ENCODE measurements at places on chromosomes 6 and 20.

- no peak for DNase-seq
Observed at GRCh38 chr20:23585449-23585807, 17.1 kb upstream of the CST9L start.

DNA sequence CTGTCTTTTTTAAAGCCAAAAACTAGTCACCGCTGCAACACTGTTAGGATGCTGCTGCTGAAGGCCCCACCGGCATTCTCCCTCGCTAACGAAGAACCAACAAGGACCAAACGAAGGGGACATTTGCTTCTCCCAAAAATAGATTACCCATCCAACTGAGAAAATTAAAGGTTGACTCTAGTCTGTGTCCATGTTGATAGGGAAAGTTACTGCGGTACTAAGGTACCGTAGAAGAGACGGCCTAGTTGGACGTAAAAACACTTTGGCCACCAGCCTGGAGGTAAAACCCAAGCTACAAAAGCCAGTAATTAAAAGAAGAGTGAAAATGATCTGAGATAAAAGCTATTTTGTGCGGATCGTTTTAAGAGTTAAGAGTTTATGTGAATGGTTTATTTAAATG lies 11.8 kb upstream of the FOXF2 start:
- no peak for DNase-seq

GRCh38 chr6:122610690-122611455 lies 668 bp downstream of the PKIB start:
- peak; percentile 46 for DNase-seq

DNA sequence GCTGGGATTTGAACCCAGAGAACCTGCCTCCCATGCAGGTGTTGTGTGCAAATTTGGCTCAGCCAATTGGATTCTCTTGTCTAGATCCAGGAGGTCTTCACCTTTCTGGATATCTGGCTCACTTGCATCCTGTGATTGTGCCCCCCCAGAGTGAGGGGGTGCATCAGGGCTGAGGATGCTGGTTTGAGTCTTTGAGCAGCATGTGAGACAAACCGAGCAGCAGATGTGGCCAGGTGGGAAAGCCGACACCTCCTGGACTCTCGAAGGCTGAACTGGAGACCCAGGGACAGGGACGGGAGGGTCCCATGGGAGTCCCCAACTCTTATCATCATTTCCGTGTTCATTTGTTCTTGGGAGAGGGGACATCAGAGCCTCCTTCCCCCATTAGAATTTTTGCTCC lies 30.6 kb upstream of the SULF2 start:
- no peak for DNase-seq

GRCh38 chr6:160461641-160462040 lies 113.5 kb downstream of the SLC22A3 start:
- no peak for DNase-seq

DNA sequence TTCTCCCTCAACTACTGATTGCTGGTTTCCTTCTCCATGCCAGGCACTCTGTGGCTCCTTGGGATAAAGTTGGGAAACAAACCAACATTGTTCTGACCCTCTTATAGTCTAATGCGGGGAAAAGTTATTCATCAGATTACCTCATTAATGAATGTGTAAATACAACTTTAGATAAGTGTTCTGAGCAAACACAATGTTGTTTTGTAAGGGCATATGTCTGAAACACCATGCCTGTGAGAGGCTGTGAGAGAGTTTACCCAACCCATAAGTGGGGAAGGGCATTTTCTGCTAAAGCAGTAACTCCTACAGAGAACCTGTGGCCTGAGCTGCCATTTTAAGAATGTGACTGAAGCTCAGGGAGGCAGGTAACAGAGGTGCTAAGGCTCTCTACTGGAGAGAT lies 283.5 kb downstream of the KHDC1L start:
- DNase-seq, result no peak

DNA sequence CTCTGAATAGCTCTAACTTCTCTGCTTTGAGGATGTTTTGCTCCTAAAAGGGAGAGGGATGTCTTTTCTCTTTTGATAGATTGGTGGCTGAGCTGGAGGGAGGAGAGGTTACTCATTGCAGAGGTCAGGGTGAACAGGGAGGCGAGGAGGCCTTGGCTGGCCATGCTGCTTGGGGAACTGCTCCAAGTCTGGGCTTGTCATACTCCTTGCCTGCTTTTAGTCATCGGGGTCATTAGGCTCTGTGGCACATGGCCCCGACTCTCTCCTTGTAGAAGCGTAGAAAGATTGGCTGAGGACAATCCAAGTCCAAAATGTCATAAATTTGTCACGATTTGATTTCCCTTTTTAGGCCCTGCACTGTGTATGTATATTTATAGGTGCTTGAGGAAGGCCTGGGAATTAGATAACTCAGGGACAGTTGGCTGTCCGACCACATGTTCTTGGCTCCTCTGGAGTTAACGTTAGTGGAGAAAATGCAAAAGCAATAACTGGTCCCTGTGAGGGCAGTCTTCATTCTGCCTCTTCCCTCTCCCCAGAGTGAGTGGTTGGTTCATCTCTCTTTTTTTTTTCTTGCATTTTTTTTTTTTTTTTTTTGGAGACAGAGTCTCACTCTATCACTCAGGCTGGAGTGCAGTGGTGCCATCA lies 160.1 kb downstream of the SCP2D1 start:
- no peak for DNase-seq

DNA sequence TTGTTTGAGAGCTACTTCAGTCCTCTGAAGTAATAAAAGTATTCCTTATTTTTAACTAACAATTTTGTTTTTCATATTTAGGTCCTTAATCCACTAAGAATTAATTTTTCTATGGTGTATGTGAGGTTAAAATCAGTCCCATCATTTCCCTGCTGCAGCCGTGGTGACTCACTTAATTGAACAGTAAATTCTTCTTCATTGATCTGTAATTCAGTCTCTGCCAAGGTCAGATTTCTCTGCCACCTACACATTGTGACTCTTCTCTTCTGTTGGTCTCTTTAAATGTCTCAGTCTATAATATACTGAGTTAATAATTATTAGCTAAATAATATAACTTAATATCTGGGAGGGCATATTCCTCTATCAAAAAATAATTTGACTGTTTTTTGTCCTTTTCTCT lies 262.3 kb downstream of the UTRN start:
- no peak for DNase-seq

GRCh38 chr6:126976253-126976797 lies 142.1 kb upstream of the RSPO3 start:
- no peak for DNase-seq

DNA sequence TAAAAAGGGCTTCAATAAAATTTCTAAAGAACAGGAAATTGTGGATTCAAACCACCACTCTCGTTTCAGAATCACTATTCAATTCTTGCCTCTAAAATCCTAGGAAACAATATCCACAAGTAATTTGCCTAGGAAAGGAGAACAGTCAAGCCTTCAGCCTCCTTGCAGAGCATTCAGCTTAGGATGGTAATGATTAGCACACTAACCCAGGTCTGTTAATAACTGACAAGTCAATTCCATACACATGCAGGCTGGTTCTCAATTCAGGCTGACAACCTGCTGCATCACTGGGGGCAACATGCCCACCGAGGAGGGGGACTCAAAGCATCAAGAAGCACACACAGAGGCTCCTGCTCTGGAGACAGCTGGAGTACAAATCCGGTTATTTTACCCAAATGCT lies 57.6 kb downstream of the GMDS start:
- no peak for DNase-seq

- DNase-seq, result peak; percentile 71
Observed at GRCh38 chr6:43773050-43773979, 3.3 kb downstream of the VEGFA start.

GRCh38 chr20:44523746-44524145 lies 1.9 kb upstream of the SERINC3 start:
- no peak for DNase-seq

- peak; percentile 14 for DNase-seq
Observed at GRCh38 chr20:57611586-57612311, 8.5 kb downstream of the ZBP1 start.

GRCh38 chr20:19934792-19935491 lies 82.2 kb upstream of the NAA20 start:
- DNase-seq, result no peak

GRCh38 chr6:30752157-30752927 lies 8.0 kb upstream of the IER3 start:
- no peak for DNase-seq

DNA sequence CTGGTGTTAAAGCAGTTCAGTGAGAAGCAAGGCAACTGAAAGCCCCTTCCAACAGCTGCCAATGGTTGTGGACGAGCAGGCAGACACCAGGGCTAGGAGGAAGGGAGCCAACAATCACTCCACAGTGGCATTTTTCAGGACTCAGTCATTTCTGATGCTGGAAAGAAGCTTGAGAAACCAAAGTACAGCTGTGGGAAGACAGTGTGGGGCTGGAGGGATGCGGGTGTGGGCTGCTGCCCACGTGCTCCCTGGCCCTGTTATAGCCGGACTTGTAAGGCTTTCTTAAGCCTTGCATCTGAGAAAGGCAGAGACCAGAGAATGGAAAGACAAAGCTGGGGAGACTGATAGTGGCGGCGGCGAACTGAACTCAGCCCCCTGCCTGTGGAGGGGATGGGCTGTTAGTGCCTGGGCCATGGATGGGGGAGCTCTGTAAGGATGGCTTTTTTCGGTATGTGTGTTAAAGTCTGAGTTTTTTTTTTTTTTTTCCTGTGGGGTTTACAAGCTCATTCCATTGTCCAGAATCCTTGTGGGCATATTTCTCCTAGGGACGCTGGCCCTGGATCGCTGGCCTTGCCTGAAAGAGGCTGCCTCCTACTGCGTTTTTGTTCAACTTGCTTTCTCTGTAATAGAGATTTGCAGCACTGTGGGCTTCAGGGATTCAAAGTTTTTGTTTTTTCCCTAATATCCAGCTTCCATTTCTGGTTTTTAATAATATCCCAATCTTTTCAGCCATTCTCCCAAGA lies 91.7 kb downstream of the GJA10 start:
- DNase-seq, result no peak

DNA sequence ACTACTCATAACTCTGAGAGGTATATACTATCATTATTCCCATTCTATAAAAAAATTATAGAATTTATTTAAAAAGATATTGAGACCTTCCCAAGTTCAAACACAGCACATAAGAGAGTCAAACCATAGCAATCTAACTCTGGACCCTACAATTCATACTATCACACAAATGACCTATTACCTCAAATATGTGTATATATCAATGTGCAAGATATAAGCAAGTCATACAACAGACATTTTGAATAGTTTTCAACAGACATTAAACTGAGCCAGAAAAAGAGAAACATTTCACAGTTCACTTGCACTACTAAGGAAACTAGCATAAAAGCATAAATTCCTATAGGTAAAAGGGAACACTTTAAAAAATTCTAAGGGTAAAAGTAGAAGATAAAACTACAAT lies 11.7 kb downstream of the PHIP start:
- no peak for DNase-seq

DNA sequence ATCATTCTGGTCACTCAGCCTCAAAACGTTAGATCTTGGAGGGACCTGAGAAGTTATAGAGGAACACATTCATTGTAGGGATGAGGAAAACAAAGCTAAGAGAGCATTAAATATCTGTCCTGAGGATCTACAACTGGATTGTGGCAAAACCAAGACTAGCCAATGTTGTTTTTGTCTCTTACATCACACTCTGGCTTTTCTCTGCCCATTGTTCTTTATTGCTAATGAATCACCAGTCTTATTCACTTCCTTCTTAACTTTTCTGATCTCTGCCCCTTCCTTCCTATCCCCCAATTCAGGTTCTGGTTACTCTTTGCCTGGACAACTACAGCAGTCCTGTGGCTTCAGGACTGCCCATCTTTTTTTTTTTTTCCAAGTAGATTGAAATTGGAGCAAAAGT lies 57.0 kb upstream of the PREP start:
- DNase-seq, result no peak

DNA sequence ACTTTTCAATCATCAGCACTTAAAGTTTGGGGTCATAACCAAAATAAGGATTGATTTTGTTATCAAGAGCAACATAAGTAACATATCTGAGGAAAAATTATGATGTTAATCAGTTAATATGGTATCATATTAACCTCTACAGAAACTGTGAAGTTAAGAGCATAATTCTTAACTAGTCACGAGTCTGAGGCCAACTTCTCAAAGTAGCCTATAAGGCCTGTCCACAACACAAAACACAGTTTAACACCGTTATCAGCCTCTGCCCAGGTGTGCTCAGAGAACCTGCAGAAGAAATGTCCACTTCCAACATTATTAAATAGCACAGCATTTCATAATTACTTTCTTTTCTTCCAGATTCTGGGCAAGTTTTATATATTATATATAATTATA lies 1.1 kb downstream of the STX7 start:
- no peak for DNase-seq

DNA sequence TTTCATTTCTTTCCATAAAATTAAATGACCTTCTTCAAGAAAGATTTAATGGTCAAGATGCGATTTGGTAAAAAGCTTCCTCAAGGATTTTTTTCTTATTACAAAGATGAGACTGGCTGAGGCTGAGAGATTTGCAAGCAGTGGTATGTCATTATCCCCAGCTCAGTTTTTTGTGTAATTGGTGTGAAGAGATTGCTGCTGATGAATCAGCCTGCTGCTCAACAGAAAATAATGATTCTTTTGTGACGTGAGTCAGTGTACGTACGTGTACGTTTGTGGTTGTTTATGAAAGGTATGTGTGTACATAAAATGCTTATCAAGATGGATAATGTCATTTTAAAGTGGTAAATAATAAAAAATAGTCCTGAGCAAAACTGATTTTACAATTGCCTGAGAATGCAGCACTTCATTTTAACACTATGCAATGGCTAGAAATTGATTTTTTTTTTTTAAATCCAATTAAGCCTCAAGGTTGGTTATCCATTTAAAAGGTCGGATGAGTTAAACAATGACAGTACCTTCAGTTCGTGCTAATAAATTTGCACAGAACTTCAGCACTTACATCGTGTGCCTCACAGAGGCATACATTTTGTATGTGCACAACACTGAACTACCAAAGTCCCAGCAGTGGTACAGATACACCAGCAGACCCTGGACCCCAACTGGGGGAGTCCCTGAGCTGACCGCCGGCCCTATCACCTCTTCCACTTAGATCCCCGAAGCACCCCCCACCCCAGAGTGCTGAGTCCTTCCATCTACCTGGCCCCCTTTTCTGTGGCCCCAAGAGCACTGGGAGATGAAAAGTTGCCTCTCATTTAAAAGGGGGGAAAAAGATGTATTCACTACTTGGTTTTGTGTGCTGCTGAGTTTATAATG lies 9.7 kb upstream of the NPEPL1 start:
- no peak for DNase-seq

GRCh38 chr6:116208056-116208785 lies 45.7 kb downstream of the TSPYL4 start:
- DNase-seq, result no peak

DNA sequence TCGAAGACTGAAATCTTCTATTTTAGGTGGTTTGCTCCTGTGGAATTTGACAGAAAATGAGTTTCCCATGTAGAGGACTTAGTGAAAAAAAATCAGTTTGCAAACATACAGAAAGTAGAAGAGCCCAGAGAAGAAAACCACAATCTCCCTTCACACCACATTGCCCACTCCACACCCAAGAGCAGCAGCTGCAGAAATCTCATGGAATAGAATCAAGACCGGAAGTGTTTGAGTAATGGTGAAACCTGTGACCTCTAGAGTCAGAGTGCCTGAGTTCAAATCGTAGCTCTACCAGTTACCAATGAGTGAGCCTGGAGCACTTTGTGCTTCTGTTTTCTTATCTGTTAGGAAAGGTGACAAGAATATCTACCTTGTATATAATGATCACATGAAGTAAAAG lies 4.6 kb downstream of the SIRPG start:
- no peak for DNase-seq

Data from activated T-cell treated with anti-CD3 and anti-CD28 coated beads, Interleukin-2, amount 50 U/mL, for 24 hours (primary cell).